ENCODE measurements at places on chromosomes 7 and 10. TPM values are rescaled to one million over a fixed set of nuclear protein-coding genes. Genes with fewer than 3 reads are reported as not detected.
A peak's percentile ranks its signal among the peaks of the same experiment; 100 is the strongest.

The TLL2 gene
- total RNA-seq: 0.43 TPM

DNA sequence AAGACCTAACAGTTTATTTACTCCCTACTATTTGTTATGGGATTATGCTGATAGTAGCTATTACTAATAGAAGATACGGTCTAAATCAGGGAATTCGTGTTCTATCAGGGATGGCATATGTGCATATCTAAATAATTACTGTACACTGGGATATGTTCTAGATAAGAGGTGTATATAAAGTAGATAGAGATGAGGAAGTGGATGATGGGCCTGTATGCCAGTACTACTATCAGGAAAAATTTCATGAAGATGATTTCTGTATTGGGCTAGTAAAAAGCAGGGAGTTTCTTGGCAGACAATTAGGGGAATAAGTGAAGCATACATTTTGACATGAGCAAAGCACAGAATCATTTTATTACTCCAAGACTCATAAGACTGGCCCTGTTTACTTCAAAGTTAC, 26.2 kb downstream of the PTPN12 start:
- DNase-seq: no peak

- no peak for DNase-seq
These were observed 302.7 kb downstream of the HDAC9 start for GRCh38 chr7:18798088-18798906.

The ERVW-1 gene
- total RNA-seq: not detected

- DNase-seq: no peak
These were observed 213.7 kb downstream of the GRID1 start for GRCh38 chr10:86152911-86153310.

- DNase-seq: no peak
These were observed 16.6 kb downstream of the WDFY4 start for GRCh38 chr10:48701139-48701901.

- DNase-seq: no peak
These were observed 119.9 kb upstream of the COL1A2 start for GRCh38 chr7:94274828-94275227.

The LRIT1 gene
- not detected for total RNA-seq

- peak; percentile 94 for DNase-seq
These were observed 13.4 kb downstream of the ANKRD16 start for GRCh38 chr10:5876181-5876768.

The KCP gene
- total RNA-seq: not detected

DNA sequence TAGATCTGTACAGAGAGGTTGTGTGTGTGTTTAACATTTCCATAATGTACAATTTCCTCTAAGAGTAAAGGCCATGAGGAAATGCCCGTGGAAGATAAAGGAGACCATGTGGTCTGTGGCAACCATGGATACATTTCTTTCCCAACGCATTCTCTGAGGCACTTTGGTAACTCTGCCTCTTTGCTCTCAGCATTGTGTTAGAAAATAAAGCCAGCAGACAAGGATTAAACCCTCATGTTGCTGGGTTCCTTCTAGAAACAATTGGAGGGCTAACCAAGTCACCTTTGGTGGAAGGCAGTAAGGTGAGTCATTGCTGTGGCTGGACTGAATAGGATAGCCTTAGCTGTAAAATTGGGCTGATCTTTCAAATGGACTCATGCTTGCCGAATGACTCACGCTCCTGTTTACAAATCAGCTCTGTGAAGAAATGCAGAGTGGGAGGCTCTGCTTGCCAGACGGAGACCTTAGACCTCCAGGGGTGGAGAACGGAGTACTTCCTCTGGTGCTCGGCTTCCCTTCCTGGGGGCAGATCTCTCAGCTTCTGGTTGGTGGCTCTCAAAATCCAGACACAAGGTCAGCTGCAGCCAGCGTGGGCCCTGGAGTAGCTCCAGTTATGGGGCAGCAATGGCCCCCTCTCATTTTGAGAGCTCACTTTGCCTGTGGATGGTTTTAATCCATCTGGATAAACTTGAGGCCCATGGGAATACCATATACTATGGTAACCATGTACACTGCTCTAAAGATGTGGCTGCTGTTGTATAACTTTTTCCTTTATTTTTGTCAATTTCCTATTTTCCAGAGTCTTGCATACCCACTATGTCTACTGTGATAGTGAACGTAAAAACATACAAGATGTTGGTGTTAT, 137.3 kb downstream of the TCF7L2 start:
- DNase-seq: peak; percentile 100

GRCh38 chr10:113982769-113983168, 60.9 kb upstream of the ADRB1 start:
- no peak for DNase-seq

The VSTM4 gene
- 9.5 TPM for total RNA-seq

- peak; percentile 89 for DNase-seq
These were observed 55.1 kb downstream of the CYCS start for GRCh38 chr7:25069900-25070443.

The GDF2 gene
- not detected for total RNA-seq

- DNase-seq: peak; percentile 83
These were observed at the start of gene HDAC9 for GRCh38 chr7:18495412-18496340. TSS of gene HDAC9 (plus strand) at chr7:18495749. CDS start at chr7:18496303, 554 bp downstream.

- no peak for DNase-seq
These were observed 46.8 kb downstream of the BAIAP2L1 start for GRCh38 chr7:98354052-98354451.

DNA sequence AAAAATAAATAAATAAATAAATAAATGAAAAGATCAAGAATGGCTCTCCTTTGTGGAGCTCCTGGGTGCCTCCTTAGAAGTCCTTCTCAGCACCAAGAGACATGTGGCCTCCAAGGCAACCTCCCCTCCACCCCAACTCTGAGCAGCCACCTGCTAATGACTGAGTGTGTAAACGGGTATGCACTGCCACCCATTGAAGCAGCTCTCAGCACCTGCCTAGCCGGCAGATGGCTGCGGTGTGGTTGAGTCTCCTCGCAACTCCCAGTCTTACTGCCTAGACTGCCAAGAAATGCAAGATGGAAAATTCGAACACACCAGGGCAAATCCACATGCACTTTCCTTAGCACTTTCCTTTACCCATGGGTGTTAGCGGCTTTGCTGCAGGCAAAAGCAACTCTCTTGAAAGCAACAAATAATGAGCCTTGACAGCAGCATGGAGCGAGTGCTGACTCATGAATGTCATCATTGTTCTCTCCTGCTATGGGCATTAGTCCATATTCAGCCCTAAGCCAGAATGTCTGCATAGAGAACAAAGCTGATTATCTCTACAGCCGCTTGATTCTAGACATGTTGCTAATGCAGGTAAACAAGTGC, 913.9 kb upstream of the AUTS2 start:
- DNase-seq: no peak

The PAX4 gene
- total RNA-seq: not detected

DNA sequence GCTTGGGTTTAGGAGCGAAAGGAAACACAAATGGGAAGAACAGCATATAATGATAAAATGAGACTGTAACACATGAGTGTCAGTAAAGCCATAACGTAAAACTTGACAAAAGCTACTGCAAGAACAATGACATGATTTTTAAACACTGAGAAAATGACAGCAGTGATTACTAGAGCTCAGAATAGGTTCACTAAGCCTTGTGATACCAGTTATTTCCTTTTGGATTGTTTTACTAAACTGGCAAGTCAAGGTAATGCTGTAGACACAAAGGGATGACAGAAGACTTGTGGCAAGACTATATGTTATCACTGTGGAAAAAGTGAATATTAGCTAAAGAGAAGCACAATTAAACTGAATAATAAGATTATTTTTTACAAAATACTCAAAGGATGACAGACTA, 12.7 kb downstream of the NCOA4 start:
- no peak for DNase-seq

DNA sequence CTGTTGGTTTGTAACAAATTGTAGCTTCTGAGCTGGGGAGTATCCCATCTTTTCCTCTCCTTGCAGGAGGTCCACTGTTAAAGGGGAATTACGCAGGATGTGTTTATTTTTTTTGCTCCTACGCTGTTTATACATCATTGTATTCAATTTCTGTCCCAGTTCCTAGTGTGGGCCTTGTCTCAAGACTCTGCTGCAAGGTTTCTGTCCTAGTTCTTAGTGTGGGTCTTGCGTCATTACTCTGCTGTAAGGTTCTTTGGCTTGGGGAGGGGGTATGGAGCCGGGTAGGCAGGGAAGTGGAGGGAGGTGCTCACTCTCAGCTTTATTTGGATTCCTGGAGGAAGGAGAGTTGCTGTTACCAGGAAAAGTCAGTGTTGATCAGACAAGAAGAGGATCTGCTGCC, 64.0 kb upstream of the TRIM8 start:
- DNase-seq: no peak

The SPDYE18 gene
- total RNA-seq: not detected

GRCh38 chr10:73894245-73894971, 16.5 kb upstream of the PLAU start:
- DNase-seq: peak; percentile 85

The PRKG1 gene
- 21.8 TPM for total RNA-seq

- no peak for DNase-seq
These were observed 62.0 kb downstream of the CFAP58 start for GRCh38 chr10:104415526-104416165.

DNA sequence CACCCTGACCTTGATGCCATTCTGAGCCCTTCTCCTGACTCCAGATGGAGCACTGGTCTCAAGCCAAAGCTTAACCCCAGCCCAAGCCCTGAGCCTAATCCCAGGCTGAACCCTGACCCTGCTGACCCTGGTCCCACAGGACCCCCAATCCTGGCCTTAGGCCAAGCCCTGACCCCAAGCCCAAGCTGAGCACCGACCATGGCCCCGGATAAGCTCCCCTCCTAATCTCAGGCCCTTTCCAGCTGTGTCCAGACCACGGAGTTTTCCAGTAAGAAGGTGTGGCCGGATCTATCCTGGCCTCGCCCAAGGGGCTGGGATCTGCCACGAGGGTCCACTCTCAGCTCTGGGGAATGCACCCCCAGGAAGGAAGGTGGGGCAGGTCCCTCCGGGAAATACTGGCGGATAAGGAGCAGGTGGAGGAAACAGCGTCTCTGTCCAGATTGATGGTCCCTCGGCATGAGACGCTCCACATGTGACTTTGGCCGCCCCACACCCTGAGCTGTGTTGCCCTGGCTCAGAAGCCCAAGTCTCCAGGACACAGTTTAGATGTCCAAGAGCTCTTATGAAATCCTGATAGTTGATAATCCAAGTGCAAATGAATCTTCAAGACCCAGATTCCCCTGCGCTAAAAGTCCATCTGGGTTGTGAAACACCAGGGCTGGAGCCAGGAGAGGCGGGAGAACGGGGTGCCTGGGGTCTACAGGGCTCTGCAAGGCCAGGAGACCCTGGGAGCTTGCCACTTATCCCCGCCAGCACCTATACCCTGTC, 10.4 kb downstream of the ELN start:
- DNase-seq: no peak

The SLC39A12 gene
- total RNA-seq: not detected

GRCh38 chr7:130695840-130696239, 9.5 kb upstream of the TSGA13 start:
- DNase-seq: peak; percentile 66

The COL28A1 gene
- not detected for total RNA-seq

The ZNF485 gene
- total RNA-seq: 1.5 TPM

DNA sequence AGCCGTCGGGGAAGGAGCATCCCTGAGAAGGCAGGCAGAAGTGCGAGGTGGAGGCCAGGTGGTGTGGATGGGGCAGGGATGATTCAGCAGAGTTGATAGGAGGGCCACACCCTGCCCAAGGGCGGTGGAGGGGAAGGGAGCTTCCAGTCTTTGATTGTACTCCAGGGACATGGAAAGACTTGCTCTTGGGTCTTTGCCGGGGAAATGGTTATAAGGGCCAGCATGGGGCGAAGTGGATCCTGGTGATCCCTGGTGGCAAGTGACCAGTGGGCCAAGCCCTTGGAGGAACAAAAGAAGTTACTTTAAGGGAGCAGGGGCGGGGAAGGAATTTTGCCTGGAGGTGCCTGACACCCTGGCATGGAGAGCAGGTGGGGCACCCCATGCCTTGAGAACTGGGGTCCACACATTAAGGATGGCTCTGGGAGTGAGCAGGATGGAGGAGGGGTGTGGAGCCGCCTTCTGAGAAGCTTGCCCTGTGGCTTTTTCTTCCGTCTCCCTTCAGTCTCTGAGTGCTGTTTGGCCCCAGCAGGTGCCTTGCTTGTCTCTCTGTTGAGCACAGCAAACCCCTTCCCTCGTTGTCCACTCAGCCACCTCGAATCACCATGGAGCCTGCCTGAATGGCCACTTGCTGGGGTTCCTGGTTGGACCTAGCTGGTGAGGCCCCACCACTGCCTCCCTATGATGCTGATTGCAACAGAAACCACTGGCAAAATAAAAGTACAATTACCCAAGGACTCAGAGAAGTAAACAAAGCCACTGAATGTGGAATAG, 83.9 kb downstream of the RAMP3 start:
- DNase-seq: no peak

The TRPV5 gene
- total RNA-seq: not detected

The SFRP5 gene
- total RNA-seq: not detected

DNA sequence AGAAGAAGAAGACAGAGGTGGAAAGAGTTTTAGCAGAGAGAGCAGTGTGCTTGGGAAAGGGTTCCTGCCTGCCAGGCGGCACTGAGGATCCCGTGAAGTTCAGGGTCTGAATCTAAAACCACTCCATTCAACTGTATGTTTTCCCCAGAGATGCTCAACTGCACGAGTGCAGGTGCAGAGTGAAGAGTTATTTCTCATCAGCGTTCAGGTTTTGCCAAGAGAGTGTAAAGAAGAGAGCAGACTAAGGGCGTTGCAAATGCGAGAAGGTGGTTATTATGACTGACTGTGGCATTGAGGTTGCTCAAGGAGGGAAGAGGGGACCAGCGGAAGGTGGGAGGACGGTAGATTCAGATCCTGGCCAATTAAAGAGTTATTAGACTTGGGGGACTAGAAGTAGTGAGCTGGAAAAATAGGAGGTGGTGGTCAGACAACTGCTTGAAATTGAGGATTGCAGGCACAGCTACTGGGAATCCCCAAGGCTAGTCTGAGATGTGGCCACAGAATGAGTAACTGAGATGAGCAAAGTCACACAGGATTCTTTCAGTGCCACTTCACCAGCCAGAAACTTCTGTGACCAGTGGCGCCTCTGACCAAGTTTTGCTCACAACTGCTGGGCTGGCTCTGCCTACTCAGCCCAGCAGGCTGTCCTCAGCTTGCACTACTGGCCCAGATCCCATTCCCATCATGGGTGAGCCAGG, 29.1 kb downstream of the STRA8 start:
- peak; percentile 38 for DNase-seq

DNA sequence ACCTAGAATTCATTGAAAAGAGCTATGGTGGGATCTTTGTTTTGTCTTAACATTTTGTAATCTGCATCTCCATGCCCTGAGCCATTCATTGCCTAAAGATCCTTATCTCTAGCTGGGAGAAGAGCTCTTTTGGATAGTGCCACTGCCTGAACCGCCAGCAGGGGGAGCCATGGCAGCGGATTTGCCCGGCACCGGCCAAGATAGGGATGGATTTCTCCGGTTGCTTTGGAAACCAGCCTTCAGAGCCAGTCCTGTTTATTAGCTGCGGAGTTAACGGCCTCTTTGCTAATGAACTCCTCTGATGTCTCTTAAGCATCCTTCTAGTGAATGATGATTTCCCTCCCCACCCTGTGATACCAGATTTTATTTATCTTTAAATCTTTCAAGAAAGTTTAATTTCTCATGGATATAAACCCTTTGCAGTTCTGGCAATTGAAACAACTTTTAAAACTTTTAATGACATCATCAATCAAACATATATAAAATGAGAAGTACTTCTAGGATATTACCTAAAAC, 58.2 kb upstream of the LYZL2 start:
- peak; percentile 83 for DNase-seq

- DNase-seq: no peak
These were observed 18.4 kb upstream of the PON1 start for GRCh38 chr7:95342642-95343307.

Measured in GM23248 (cell line).